ENCODE measurements at places on chromosomes 12 and 14. TPM values are rescaled to one million over a fixed set of nuclear protein-coding genes. Genes with fewer than 3 reads are reported as not detected.

GRCh38 chr12:12954878-12955625, 3.1 kb upstream of the GPRC5D start:
- DNase-seq: no peak

GRCh38 chr12:111150921-111151840, 217.7 kb downstream of the PHETA1 start:
- no peak for DNase-seq

- DNase-seq: no peak
Observed at GRCh38 chr12:11885261-11886038, 185.3 kb upstream of the BCL2L14 start.

GRCh38 chr14:34227834-34228649, 234.0 kb downstream of the SPTSSA start:
- DNase-seq: no peak

GRCh38 chr12:105228494-105228893, 7.5 kb downstream of the APPL2 start:
- no peak for DNase-seq

DNA sequence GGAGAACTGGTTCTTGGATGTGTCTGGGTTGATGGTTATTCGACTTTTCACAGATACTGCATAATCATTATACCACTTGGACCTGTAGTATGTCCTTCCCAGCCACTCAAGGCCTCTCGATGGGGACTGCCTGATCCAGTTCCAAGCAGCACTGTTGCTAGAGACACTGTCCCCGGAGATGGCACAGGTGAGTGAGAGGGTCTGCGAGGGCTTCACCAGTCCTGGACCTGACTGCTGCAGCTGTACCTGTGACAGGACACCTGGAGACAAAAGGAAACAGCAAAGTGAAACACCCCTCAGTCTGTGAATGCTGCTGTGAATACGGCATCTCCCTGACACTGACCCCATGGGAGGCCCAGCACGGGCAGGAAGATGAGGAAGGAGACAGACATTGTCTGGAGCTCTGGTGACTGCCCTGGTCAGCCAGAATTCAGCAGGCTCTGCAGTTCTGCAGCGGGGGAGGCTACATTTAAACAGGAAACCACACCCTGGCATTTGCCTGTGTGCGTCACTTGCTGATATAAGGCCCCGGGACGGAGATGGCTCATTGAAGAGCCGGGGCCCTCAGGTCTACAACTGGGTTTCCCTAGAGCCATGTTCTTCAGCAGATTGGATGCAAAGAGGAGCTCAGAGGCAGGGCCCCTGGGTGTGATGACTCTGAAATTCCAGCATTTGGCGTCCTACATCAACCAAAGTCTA, 413.6 kb downstream of the TMEM121 start:
- peak; percentile 74 for DNase-seq

DNA sequence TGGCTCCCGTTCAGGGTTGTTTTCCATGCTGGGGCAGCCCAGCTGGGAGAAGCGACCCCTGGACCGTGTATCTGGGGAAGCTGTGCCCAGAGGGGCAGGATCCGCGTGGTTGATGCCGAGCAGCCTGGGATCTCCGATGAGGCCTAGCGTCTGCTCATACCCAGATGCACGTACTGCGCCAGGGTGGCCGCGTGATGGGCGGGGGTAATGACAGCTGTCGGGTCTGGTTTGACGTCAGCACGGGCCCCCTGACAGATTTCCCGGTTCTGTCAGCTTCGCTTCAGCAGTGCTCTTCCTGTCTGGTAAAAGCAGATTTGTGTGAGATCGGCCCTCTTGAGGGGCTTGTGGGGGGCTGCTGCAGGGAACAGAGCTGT, 147.3 kb downstream of the TSPAN9 start:
- DNase-seq: no peak

- no peak for DNase-seq
Observed at GRCh38 chr14:61478971-61479473, 157.6 kb downstream of the PRKCH start.

- no peak for DNase-seq
Observed at GRCh38 chr12:57939291-57939690, 2.1 kb upstream of the ATP23 start.

GRCh38 chr12:88258396-88258795, 116.3 kb downstream of the TMTC3 start:
- no peak for DNase-seq

GRCh38 chr14:39615352-39615751, 183.1 kb upstream of the FBXO33 start:
- DNase-seq: no peak

GRCh38 chr12:98543701-98544100, 28.3 kb downstream of the TMPO start:
- no peak for DNase-seq

PPP4R4 gene
- 0.13 TPM for total RNA-seq

GRIN2B gene
- 0.64 TPM for total RNA-seq

PLEKHA5 gene
- 10.9 TPM for total RNA-seq

FAM181A gene
- not detected for total RNA-seq

DPF3 gene
- 0.64 TPM for total RNA-seq

TCL1B gene
- not detected for total RNA-seq

All from mesenteric fat pad (tissue), 1 donor.